ENCODE measurements at places on chromosomes 4 and X.

GRCh38 chr4:8762356-8762755 is 109.3 kb downstream of the HMX1 start:
- DNase-seq = peak; percentile 30

DNA sequence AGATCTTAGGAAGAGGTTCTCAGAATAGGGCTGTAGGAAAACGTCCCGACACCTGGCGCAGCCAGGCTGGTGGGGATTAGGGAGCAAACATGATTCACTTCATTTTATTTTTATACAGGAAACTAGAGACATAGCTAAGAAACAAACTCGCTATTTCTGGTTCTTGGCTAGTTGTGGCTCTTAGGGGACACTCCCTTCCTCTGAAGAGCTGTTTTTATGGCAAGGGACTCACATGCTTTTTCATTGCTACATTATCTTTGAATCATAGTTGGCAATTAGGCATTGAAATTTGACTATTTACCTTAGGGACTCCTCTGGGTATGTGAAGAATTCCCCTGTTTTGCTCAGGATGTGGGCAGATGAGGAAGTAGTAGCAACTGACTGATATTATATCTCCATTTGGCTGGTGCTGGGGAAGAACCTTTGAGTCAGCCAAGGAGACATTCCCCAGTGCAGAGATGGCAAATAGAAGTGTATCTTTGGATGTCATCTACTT is 174.5 kb downstream of the SMIM20 start:
- DNase-seq = no peak

GRCh38 chr4:78629991-78630541 is 78.5 kb downstream of the ANXA3 start:
- no peak for DNase-seq

DNA sequence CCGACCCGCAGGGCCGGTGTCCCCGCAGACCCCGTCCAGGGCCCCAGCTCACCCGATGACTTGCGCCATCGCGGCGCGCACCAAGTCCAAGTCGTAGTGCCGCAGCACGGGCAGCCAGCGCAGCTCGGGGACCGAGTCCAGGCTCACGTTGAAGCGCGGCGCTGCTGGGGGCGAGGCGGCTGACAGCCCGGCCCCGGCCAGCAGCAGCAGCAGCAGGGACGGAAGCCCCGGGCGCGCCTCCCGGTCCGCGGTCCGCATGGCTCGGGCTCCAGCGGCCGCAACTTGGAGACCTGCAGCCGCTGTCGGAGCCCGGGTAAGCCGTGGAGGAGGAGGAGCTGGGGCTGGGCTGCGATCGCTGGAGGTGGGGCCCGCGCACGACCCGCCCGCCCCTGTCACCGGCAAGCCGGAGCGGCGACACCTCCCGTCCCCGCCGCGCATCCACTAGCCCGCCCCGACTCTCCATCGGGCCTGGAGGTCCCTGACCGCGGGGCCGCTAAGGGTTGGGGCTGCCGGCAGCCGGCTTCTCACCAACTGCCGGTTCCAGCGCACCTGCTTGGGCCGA is at the start of gene NAAA:
Gene NAAA, minus strand, starts transcription at position 322 of the 562 bp plus-strand sequence. Its CDS starts 64 bp downstream, at position 258.
- DNase-seq = peak; percentile 80

DNA sequence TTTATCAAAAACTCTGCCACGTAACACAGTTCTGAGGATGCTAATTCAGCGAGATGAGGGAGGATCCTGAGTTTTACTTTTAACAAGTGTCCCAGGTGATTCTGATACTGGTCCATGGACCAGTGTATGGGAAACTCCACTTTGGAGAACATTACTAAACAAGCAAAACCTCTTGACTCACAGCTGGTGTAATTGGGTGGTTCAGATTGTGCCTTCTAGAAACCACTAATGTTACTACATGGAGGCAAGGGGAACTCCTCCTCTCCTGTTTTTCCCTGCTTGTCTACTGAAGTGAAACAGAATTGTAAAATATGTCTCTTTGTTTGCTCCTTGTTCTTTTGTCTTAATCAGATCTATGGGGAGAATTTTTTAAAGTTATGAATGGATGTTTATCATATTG is 62.6 kb downstream of the FRAS1 start:
- DNase-seq = no peak

All from right forelimb (tissue), 1 donor.